Activated naive CD8-positive, alpha-beta T cell treated with anti-CD3 and anti-CD28 coated beads for 36 hours (primary cell): ENCODE measurements at places on chromosomes 5 and 9.
A peak's percentile ranks its signal among the peaks of the same experiment; 100 is the strongest.

- peaks cover 18% of the 10 kb centered on the region for H3K4me1 ChIP-seq
- H3K27me3 ChIP-seq = no peaks in the 10 kb centered on the region
- DNase-seq = no peak
Observed at GRCh38 chr5:123422433-123423277, 548 bp downstream of the CEP120 start.

DNA sequence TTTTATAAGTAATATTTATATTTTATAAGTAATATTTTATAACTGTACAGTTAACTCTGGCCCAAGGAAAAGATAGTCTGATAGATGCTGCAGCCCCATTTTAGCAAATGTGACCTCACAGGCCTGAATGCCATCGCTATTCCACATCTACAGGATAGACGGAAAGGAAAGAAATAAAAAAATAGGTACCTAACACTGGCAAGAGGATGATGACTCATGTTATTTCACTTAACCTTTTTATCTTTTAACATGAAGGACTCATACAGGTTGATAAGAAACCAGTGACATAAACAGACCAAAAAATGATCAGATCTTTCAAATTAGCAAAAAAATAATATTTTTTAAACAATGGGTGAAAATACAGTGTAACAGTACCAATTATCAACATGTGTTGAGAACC, 2.7 kb downstream of the CD274 start:
- no peaks in the 10 kb centered on the region for H3K27me3 ChIP-seq
- H3K27ac ChIP-seq = peak overlapping the region; percentile 66
- peak overlapping the region; percentile 69 for H3K4me3 ChIP-seq
- H3K4me1 ChIP-seq = peaks cover 71% of the 10 kb centered on the region

DNA sequence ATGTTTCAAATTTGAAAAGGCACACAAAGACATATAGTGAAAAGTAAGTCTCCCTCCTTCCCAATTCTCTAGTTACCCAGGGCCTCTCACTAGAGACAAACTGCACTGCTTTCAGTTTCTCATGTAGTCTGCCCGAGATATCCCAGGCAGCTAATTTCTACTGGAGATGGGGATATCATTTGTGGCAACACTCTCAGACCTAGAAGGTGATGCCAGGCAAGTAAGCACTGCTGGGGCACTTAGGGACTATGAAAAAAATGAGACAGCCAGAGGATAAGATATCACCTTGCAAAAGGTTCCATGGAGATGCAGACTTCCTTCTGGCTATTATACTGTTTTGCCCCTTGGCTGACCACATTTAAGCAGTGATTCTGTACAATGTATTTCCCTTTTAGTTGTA, 12.6 kb downstream of the SIL1 start:
- H3K27me3 ChIP-seq = no peaks in the 10 kb centered on the region
- H3K4me3 ChIP-seq = no peak overlapping the region
- peaks cover 13% of the 10 kb centered on the region for H3K36me3 ChIP-seq
- DNase-seq = no peak

DNA sequence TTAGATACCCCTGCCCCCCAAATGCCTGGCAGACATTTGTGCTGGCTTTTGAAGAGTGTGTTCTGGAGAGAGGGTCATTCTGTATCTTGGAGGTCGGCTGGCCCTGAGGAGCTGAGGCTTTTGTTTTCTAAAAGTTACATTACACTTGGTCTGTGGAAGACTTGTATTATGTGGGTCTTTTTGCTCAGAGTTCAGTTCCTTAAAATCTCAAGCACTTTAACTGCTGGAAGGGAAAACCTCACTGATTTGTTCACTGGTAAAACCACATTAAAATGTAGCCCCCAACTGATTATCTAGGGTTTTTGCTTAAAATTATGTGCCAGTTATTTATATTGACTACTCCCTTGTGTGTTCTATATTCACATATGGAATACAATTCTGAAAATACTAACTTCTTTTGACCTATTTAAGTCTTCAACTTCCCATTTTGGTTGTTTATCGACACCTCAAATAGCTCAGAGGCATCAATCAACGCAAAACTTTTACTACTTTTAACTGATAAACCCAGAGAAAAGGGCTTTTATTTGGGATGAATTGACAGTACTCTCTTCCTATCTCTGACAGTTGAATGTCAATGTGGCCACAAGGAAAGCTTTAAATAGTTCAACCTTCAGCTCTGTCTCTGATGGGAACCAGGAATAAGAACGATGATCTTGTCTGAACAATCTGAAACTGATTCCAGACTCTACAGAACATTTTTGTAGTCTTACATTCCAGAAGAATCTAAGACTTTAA, 54.0 kb upstream of the MAP3K1 start:
- no peaks in the 10 kb centered on the region for H3K36me3 ChIP-seq
- no peaks in the 10 kb centered on the region for H3K27me3 ChIP-seq
- no peak for DNase-seq
- no peak overlapping the region for H3K4me3 ChIP-seq
- H3K27ac ChIP-seq = no peak overlapping the region

DNA sequence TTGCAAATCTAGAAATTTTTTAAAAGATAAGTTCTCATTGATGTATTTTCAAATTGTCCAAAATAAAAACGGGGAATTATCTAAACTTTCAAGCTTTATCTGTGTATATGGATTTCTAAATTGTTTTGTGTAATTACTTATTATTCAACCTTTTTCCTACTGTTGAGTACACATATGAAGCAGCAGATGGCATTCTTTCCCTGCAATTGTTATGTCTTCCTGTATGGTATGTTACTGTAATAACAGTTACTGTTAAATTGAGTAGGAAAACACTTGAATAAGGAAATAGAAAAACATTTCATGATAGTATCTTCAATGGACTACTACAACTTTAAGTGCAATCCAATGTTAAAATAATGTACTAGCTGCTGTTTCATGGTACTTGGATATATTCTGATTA, 124.8 kb downstream of the RANBP17 start:
- H3K27ac ChIP-seq = no peak overlapping the region
- H3K27me3 ChIP-seq = no peaks in the 10 kb centered on the region
- no peaks in the 10 kb centered on the region for H3K36me3 ChIP-seq
- DNase-seq = no peak

GRCh38 chr5:173925449-173926071, 37.4 kb downstream of the CPEB4 start:
- peaks cover 27% of the 10 kb centered on the region for H3K4me1 ChIP-seq
- DNase-seq = peak; percentile 19
- peaks cover 3% of the 10 kb centered on the region for H3K36me3 ChIP-seq

DNA sequence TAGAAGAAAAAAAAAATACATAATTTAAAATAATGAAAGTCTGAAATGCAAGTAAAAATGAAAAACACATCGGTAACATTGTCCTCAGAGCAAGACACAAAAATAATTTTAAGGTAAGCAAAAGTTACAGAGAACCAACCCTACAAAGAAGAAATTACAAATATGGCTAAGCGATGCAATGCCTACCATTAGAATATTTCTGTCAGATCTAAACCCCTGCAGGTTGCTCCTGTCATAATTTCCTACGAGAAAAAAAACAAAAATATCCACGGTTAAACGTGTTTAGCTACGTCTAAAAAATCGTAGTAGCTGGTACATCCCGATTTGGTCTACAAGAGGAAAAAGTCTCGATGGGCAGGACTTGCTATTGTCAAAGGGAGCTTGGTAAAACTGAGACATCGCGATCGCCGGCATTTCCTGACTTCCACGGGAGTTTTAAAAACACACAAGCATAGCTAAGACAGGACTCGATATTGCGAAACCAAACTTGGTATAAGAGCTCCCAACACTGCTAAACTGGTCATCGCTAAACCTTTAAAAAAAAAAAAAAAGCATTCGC, 1.1 kb upstream of the ANXA2R start:
- H3K4me1 ChIP-seq = peaks cover 43% of the 10 kb centered on the region
- peaks cover 10% of the 10 kb centered on the region for H3K36me3 ChIP-seq
- peak overlapping the region; percentile 98 for H3K27ac ChIP-seq
- H3K27me3 ChIP-seq = no peaks in the 10 kb centered on the region

GRCh38 chr9:117677572-117677971, 26.6 kb upstream of the TLR4 start:
- DNase-seq = no peak
- no peaks in the 10 kb centered on the region for H3K36me3 ChIP-seq
- peaks cover 4% of the 10 kb centered on the region for H3K27me3 ChIP-seq

- no peak for DNase-seq
- H3K27me3 ChIP-seq = no peaks in the 10 kb centered on the region
- H3K4me3 ChIP-seq = no peak overlapping the region
- peaks cover 9% of the 10 kb centered on the region for H3K4me1 ChIP-seq
Observed at GRCh38 chr5:131854134-131854533, 57.3 kb upstream of the FNIP1 start.

- H3K4me3 ChIP-seq = no peak overlapping the region
- H3K27ac ChIP-seq = no peak overlapping the region
- peaks cover 4% of the 10 kb centered on the region for H3K27me3 ChIP-seq
- H3K36me3 ChIP-seq = no peaks in the 10 kb centered on the region
- DNase-seq = no peak
Observed at GRCh38 chr9:72627956-72628540, 106.6 kb downstream of the TMC1 start.

- H3K27ac ChIP-seq = no peak overlapping the region
- DNase-seq = no peak
- no peaks in the 10 kb centered on the region for H3K27me3 ChIP-seq
Observed at GRCh38 chr9:13033959-13034693, 245.4 kb downstream of the MPDZ start.
